ENCODE measurements at places on chromosomes 12 and 14.

DNA sequence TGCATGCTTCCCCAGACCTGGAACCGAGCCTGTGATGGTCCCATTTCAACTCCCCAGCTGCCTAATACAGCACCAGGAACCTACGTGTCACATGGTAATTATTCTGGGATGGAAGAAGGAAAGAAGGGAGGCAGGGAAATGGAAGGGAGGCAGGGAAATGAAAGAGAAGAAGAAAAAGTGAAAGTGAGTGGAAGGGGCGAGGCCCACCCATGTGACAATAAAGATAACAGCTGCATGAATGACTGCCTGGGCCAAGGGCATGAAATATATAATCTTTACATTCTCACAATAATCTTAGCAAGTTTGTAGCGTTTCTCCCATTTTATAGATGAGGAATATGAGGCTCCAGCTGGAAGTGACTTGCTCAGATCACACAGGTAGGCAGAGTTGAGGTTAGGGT is 245.0 kb upstream of the PWP1 start:
- no peak for DNase-seq

DNA sequence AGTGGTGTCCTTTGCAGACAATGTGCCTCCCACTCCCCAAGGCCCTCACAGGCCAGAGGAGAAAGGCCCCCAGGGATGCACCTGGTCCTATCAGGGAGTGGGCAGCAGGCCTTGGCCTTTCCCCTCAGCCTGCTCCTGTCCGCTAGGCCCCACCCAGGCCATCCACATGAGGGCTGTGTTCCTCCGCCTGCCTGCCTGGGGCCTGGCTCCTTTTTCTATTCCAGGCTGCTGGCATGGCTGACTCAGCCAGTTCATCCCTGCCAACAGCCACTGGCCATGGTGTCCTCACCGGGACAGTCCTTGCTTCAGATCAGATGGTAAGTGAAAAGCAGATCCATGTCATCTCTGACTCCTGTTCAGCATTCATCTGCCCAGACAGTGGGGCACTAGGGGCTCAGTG is 13.4 kb downstream of the ISM2 start:
- no peak for DNase-seq

DNA sequence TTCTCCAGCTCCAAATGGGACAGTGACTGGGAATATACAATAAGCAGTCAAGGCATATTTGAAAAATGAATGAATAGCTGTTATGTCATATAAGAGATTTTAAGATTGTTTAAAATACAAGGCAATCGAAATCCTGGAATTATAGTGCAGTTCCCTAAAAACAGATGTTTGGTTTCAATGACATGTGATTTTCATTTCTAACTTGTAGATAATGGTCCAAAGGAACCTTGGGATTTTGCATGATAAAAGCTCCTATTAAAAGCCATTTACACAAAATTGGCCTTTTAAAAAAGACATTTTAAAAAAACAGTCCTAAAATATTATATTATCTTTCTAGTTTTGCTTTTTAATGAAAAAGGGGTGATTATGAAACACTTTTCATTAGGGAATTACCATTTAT is 905.1 kb downstream of the GALC start:
- DNase-seq, result no peak

- DNase-seq, result no peak
These were observed 89.7 kb upstream of the CPM start for GRCh38 chr12:69022674-69023073.

- no peak for DNase-seq
These were observed 17.0 kb downstream of the CLEC14A start for GRCh38 chr14:38238878-38239277.

All from stromal cell of bone marrow (primary cell).